ENCODE measurements at places on chromosomes 13 and 19.

DNA sequence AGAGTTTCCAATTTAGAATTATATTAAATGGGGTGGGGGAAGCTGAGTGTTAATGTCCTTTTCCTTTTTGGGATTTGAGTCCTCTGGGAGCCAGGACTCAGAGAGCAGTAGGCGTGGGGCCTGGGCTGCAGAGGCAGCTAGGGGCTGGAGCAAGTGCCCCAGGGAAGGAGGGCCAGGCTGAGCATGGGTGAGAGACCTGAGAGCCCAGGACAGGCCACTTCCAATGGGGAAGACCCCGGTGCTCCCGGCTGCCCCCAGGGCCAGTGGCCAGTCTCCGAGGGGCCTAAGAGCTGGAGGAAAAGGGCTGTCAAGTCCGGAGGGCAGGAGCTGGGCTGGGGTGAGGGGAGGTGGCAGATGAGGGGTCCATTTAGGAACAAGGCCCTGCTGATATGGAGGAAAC is 371.5 kb downstream of the ZNF536 start:
- no peak for DNase-seq

DNA sequence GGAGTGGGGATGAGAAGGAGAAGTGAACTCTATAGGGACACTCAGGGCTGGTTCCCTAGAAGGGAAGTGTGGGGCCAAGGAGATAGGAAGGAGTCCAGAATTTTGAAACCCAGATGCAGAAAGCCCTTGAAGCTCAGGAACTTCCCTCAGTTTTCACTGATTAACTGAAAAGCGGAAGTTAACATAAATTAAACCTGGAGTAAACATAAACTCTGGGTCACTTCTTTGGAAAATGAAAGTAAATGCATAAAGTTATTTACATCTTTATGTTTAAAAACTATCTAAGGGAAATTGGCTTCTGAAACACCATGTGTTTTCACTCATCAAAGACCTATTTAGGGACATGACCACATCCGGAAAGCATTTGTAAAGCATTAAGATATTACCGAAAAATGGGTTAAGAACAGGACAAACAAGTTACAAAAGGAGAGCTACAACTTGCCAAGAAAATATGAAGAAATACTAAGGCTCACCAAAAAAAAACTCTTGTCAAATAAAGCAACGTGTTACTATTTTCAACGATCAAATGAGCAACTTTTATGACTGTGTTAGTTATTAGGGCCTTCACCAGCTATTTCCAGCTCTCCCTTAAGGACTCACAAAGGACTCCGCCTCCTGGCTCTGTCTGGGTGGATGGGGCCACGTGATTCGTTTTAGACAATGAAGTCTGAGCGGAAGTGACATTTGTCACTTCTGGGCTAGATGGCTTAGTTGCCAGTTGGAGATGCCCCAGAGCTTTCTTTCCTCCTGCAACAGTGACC is 439.1 kb upstream of the ZNF507 start:
- no peak for DNase-seq

DNA sequence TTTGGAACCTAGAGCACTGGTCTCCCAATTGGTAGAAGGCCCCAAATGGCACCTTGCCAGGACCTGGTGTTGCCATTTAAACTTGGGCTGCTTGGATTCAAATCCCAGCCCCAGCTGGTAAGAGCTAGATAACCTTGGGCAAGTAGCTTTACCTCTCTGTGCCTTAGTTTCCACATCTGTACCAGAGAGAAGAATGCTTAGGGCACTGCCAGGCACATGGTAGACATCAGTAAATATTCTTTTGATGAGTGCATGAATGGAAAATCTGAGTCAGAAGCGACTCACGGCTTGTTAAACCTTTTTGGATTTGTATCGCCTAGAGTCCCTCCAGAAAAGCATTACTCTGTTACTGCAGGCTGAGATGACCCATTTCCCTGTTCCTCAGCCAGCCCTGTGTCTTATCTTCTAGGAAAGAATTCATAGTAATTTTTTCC is 90.9 kb downstream of the SIPA1L3 start:
- peak; percentile 29 for DNase-seq

DNA sequence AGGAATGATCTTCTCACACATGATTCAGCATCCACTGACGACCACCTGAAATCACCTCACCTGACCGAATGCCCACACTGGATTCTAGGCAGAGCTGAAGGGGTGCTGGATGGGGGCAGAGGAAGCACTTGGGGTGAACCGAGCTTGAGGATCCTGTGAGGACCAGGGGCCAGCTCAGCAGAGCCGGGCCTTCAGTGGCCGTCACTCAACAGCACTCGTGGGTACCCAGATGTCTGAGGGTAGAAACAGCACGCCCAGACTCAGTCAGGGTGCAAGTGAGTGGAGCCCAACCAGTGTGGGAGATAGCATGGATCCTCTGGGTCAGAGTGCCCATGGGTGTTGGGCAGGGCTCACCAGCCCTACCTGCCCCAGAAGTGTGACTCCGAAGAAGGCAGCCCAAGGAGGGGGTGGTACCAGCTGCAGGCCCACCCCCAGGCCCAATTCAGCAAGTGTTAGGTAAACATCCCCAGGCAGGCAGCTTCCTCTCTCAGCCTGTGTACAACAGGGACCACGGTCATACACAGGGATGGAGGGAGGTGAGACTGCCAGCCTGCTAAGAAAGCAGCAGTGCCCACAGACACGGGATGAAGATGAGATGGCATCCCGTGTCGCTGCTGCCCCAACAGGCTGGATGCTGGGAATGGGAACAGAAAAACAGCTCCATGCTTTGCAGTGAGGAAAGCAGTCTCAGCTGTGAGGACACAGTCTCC is 16.6 kb downstream of the GJA3 start:
- DNase-seq = no peak

DNA sequence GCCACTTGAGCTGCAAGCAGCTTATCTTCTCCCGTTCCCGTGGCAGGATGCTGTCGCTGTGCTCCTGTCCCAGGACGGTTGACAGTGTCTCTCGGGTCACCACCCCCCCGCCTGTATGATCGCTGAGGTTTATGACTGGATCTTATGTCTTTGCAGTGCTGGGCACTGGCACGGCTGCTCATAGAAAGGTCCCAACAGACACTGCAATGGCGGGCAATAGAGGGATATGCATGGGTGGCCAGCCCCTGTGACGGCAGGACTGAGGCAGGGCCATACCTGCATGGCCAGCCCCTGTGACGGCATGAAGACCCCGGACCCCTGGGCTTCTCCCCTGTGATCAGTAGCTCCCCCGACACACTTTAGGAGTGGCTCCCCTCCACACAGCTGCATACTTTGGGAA is 307.2 kb downstream of the TEX29 start:
- DNase-seq = no peak

GRCh38 chr19:17860331-17860992 is 752 bp downstream of the RPL18A start:
- DNase-seq = no peak

Data from activated CD4-positive, alpha-beta T cell treated with anti-CD3 and anti-CD28 coated beads, Interleukin-2, amount 50 U/mL, for 16 hours (primary cell).